ENCODE measurements at places on chromosomes 13 and 19. TPM values are rescaled to one million over a fixed set of nuclear protein-coding genes. Genes with fewer than 3 reads are reported as not detected.

P2RY11 gene
- total RNA-seq, result 21.6 TPM

ZNF430 gene
- total RNA-seq, result 19.9 TPM

HIPK4 gene
- not detected for total RNA-seq

UBE2L5 gene
- not detected for total RNA-seq

- DNase-seq, result no peak
Measured at GRCh38 chr13:80695841-80696240, 354.9 kb upstream of the SPRY2 start.

GRCh38 chr13:46961719-46962118, 64.9 kb upstream of the HTR2A start:
- DNase-seq, result no peak

DNA sequence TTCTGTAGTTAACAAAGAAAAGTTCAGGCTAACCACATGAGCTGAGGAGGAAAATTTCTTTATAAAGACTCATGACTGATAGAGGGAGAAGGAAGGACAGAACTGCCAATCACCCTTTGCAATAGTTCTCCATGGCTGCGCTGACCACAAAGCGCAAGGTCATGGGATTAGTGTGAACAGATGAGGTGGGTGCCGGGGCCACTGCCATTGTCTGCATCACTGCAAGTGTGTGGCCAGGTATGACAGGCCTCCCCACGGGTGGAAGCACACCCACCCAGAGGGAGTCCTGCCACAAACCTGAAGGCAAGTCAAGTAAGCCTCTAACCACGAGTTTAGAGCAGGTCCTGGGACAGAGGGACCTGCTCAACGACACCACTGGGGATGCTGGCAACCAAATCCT, 128.1 kb downstream of the TUBA3C start:
- no peak for DNase-seq

ICAM3 gene
- 2.0 TPM for total RNA-seq

DNA sequence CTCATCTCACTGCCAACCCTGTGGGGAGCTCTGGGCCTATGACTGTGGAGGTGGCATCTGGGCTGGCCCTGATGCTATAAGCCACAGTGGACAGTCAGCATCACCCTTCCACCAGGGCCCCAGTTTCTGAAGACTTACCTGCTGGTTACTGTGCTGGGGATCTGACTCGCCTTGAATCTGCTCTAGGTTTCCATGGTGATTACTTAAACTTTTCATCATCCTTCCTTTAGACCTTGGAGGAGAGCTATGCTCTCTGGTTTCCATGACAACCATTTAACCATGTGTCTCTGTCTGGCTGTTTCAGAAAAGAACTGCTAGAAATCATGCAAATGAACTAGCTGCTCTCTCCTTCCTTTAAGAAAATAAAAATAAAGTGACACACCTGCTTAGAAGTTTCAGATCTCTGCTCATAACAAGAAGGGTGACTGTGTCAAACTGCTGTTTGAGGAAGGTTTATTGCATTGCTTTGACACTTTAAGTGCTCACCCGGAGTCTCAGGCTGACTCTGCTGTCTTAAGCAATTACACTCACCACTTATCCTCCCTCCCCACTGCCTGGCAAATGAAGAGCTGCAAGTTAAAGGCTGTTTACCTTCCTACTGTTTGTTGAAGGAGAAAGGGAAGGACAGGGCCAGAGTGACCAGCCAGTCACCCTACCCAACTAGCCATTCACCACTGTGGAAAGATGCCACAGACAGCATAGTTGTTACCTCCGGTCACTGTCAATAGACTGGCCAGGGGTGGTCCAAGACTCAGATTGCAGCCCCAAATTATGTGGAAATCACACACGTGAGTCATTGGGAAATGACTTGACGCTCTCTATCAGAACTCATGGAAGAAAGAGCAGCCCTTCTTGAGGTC, 87.6 kb downstream of the HSPH1 start:
- DNase-seq, result no peak
